ENCODE measurements at places on chromosomes 4 and X.

DNA sequence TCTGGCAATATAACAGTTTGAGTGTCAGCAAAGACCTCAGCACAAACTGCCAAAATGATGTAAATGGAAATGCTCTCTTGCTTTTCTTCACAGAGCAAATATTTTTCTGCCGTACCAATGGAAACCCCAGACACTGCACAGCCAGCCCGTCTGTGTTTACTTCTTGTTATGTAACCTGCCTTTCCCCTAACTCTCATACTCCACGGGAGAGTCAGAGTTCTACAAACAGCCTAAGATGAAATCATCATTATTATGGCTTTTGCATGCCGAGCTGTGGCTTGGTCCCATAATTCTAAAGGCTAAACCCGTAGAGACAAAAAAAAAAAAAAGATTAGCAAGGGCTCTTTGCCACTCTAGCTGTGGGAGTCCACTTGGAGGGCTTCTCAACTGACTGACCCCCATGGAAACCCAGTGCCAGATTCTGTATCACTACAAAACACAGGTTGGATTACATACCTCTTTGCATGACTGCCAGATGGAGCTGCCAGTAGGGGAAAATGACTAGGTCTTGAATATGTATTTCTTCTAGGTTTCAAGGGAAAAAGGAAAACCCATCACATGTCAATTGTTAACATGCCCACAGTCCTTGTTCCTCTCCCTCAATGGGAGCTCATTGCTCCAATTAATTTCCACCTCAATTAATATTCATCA is 197.2 kb upstream of the CNKSR2 start:
- no peak for DNase-seq

GRCh38 chrX:155957843-155958242 is 39.7 kb upstream of the IL9R start:
- DNase-seq: no peak

GRCh38 chrX:115968436-115969252 is 201.9 kb upstream of the AGTR2 start:
- peak; percentile 41 for DNase-seq

DNA sequence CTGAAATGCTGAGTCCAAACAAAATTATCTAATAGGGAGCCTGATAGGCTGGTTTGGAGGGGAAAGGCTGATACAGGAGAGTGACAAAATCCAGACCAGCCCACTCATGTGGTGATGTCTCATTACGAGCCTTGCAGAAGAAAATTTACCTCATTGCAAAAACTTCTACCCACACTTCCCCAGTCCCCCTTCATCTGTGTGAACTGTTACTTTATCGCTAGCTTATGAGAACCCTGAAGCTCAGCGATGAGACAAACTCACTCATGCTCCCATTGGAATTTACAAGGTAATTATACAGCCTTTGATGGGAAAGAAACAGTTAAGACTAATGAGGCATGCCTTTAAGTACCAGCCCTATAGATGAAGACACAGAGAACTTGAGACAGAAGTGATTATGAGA is 76.1 kb downstream of the ARHGAP6 start:
- DNase-seq: no peak

DNA sequence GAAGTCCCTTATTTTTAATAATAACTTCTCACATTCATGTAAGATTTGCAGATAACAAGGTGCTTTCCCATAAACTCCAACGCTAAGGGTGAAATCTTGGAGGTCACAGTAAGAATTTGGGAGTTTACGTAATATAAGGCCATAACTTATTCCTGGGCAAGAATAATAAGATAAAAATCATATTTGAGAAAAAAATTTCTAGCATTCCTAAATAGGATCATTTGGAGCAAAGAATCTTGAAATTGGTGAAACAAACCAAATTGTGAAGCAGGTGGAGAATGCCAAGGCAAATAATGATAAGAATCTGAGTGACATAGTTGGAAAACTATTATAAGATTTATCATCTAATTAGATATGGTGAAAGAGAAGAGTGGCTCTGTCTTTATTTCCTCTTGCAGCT is 50.4 kb upstream of the FGF16 start:
- no peak for DNase-seq

GRCh38 chr4:61199873-61200186 is 296 bp upstream of the ADGRL3 start:
- DNase-seq: no peak

DNA sequence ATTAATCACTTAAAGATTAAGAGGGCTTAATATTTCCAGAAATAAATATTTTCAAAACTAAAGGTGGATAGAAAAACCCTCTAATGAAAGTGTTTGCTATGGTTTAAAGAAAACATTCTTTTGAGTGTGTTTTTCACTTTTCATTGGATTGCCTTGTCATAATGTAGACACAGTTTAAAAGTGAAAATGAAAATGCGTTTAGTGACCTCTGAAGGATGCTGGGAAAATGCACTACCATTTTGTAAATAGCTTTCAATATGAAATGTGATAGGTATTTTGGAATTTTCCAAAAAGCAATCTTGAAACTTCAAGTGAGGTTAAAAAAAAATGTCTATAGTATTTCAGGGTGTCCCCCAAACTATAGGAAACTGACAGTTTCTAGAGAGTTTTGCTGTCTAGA is 642.2 kb downstream of the C4orf33 start:
- no peak for DNase-seq
